ENCODE measurements at places on chromosomes 4 and X. TPM values are rescaled to one million over a fixed set of nuclear protein-coding genes. Genes with fewer than 3 reads are reported as not detected.
A peak's percentile ranks its signal among the peaks of the same experiment; 100 is the strongest.

GRCh38 chr4:19214591-19215186, 1037.0 kb upstream of the SLIT2 start:
- no peak for DNase-seq
- H3K36me3 ChIP-seq = no peaks in the 10 kb centered on the region
- H3K4me3 ChIP-seq = no peak overlapping the region
- H3K27me3 ChIP-seq = no peaks in the 10 kb centered on the region

Gene NUDT10
- polyA plus RNA-seq = 1.3 TPM

DNA sequence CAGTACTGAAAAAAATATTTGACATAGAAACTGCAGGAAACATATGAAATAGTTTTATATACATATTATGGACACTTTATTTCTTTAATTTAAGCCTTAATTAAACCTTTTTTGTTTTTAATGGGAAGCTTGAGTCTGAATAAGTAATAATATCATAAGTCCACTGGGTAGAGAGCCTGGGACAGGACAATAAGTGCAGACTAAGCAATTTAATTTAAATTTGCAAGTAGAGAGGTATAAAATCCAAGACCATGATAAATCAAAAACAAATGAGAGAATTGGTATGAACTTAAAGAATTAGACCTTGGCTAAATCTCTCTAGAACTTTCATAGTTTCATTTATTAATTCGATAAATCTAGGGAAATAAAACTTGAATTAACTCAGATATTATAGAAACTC, 571.2 kb downstream of the ARAP2 start:
- H3K36me3 ChIP-seq = no peaks in the 10 kb centered on the region
- no peak overlapping the region for H3K4me3 ChIP-seq
- no peaks in the 10 kb centered on the region for H3K27me3 ChIP-seq
- H3K27ac ChIP-seq = no peak overlapping the region
- no peaks in the 10 kb centered on the region for H3K4me1 ChIP-seq

Gene NRK
- polyA plus RNA-seq = 0.02 TPM

Gene XKRX
- polyA plus RNA-seq = 0.62 TPM

DNA sequence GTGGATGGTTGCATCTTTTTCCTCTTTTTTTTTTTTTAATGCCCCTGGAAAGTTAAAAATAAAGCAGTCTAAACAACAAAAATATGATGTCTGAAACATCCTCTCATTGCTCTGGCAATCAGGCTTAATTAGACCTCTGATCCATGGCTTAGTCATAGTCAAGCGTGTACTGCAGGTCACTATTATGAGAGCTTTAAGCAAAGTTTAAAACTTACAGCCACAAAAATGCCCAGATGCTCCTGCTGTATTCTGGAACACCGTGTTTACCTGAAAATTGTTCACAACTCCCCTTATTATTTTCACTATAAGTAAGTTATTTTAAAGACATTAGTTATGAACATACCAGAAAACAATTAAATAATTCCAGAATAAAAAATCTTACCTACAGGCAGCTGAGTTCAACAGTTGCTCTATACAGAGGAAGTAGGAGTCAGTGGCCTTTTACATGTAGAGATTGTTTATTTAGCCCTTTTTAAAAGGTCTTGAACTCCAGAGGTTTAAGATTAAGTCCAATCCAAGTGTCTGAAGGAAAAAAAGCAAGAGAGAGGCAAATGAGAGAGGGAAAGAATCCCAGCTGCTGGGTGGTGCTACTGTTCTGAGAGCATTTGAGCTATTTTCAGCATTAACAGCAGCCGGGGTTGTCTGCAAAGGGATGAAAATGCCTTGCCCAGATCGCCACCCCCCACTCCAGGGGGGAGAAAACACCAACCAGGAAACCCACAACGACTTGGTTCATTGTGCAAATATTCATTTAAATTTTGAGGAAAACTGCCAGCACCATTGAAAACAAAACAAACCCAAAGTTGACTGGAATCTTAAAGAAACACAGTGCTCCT, 36.9 kb downstream of the SORBS2 start:
- H3K36me3 ChIP-seq = no peaks in the 10 kb centered on the region
- H3K4me3 ChIP-seq = peak overlapping the region; percentile 12
- no peak for DNase-seq
- H3K27me3 ChIP-seq = peaks cover 7% of the 10 kb centered on the region

- no peak overlapping the region for H3K27ac ChIP-seq
- DNase-seq = no peak
- H3K36me3 ChIP-seq = peaks cover 8% of the 10 kb centered on the region
- H3K4me3 ChIP-seq = no peak overlapping the region
- no peaks in the 10 kb centered on the region for H3K27me3 ChIP-seq
These were observed 36.3 kb downstream of the RLIM start for GRCh38 chrX:74578137-74578536.

DNA sequence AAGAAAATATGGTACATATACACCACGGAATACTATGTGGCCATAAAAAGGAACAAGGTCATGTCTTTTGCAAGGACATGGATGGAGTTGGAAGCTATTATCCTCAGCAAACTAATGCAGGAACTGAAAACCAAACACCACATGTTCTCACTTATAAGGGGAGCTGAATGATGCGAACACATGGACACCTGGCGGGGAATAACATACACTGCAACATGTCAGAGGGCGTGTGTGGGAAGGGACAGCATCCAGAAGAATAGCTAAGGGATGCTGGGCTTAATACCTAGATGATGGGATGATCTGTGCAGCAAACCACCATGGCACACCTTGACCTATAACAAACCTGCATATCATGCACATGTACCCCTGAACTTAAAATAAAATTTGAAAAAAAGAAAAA, 19.5 kb upstream of the CNKSR2 start:
- DNase-seq = no peak
- no peak overlapping the region for H3K4me3 ChIP-seq
- H3K4me1 ChIP-seq = no peaks in the 10 kb centered on the region

DNA sequence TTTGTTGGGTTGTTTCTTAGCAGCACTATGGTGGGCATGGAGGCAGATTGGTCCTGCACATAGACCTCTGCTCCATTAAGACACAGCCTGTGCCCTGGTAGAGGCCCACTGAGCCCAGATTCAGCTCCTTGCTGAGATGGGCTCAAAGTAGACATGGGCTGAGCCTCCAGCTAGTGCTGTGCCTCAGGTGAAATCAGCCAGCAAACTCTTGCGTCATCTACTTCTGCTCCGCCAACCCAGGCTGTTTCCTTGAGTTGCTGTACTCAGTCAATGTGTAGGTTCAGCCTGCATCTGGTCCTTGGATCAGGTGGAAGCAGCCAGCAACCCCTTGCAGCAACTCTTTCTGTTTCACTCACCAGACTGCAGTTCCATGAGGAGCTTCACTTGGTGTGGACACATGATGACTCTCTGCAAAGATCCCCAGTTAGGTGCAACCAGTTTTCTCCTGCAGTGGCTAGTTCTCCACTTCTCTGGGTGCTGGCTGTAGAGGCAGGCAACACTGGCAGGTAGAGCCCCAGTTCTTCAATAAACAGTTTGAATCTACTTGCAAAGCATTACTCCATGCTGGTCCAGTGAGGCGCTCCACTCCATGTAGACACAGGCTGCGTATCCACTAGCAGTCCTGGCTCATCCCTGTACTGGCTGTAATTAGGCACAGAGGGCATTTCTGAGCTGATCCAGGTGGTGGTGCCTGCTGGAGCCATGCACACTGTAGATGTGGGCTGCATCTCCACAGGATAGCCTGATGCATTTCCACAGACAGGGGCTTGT, 199.0 kb upstream of the MAMLD1 start:
- H3K4me1 ChIP-seq = no peaks in the 10 kb centered on the region
- DNase-seq = no peak
- H3K27ac ChIP-seq = no peak overlapping the region
- H3K27me3 ChIP-seq = no peaks in the 10 kb centered on the region
- no peaks in the 10 kb centered on the region for H3K36me3 ChIP-seq
- no peak overlapping the region for H3K4me3 ChIP-seq

GRCh38 chr4:174198828-174199227, 84.6 kb downstream of the FBXO8 start:
- no peak for DNase-seq
- H3K4me3 ChIP-seq = no peak overlapping the region
- H3K36me3 ChIP-seq = no peaks in the 10 kb centered on the region
- peaks cover 41% of the 10 kb centered on the region for H3K27me3 ChIP-seq
- no peak overlapping the region for H3K27ac ChIP-seq

Gene FRMD7
- polyA plus RNA-seq = not detected

Gene EPHA5
- polyA plus RNA-seq = 0.10 TPM

DNA sequence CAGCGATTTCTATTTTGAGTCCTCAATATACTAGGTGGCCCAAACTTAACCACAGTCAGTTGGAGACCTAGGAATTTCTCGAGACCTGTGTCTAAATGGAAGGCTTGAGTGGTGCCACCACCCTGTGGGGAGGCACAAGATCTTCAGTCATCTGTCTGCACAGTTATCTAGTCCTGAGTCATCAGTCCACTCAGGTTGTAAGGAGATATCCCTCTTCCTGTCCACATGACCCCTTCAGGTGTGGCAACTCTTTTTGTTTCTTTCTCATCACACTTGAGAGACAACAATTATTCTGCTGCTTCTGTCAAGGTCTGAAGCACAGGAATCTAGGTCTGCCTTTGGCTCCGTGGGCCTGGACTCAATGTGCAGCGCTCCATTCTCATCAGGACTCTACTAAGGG, 64.4 kb upstream of the IBSP start:
- no peak for DNase-seq
- H3K27ac ChIP-seq = no peak overlapping the region
- H3K27me3 ChIP-seq = no peaks in the 10 kb centered on the region
- no peaks in the 10 kb centered on the region for H3K4me1 ChIP-seq

DNA sequence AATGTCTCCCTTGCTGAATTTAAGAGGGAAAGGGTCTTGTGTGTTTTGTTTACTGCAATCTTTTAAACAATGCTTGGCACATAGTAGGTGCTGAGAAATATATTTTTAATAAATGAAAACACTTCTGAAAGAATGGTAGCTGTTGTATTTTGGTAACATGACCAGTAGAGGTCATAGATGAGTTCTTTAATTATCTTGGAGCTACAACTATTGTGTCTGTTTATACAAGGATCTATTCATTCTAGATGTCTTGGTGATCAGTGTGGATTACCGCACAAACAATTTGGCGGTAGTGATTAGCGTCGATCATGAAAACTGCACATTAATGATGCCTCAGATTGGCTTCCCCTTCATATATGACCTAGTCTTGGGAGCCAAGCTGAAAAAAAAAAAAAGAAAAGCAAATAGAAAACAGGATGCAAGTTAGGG, 21.4 kb upstream of the SCRG1 start:
- no peak overlapping the region for H3K4me3 ChIP-seq
- H3K27me3 ChIP-seq = no peaks in the 10 kb centered on the region
- no peak overlapping the region for H3K27ac ChIP-seq
- no peaks in the 10 kb centered on the region for H3K36me3 ChIP-seq
- H3K4me1 ChIP-seq = peaks cover 9% of the 10 kb centered on the region

DNA sequence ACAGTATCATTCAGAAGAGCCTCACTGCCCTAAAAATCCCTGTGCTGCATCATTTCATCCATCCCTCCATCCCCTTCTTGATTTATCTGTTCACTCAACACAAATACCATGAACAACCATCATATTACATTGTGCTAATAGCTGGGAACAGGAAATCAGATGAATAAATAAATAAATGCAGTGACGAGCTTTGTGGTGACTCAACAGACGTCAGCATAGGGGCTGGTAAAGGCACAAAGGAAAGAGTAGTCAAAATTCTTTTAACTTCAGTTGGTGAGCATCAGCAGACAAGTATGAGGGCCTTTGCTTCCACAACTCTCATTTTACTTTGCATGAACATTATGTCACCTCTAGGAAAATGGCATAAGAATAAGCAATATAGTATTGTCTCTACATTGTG, 65.5 kb downstream of the EDNRA start:
- no peak for DNase-seq
- no peaks in the 10 kb centered on the region for H3K27me3 ChIP-seq
- no peak overlapping the region for H3K4me3 ChIP-seq
- no peaks in the 10 kb centered on the region for H3K4me1 ChIP-seq
